ENCODE measurements at places on chromosomes 16 and 17.
A peak's percentile ranks its signal among the peaks of the same experiment; 100 is the strongest.

- DNase-seq = peak; percentile 48
These were observed 1.6 kb downstream of the HIC1 start for GRCh38 chr17:2056206-2057174.

DNA sequence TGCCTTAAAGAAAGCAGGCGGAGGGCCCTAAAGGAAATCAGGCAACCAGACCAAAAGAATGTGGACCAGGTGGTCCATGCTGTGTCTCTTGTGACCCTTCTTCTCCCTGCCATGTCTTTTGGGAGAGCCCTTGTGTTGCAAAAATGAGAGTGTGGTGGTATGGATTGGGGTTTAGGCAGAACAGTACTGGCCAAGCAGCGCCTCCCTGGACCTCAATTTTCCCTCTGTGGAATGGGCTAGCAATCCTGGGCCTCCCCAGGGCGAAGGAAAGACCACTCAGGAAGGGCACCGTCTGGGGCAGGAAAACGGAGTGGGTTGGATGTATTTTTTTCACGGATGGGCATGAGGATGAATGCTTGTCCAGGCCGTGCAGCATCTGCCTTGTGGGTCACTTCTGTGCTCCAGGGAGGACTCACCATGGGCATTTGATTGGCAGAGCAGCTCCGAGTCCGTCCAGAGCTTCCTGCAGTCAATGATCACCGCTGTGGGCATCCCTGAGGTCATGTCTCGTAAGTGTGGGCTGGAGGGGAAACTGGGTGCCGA, 7.6 kb upstream of the NLRC5 start:
- DNase-seq = no peak

GRCh38 chr17:81684442-81684911, 666 bp downstream of the HGS start:
- no peak for DNase-seq

DNA sequence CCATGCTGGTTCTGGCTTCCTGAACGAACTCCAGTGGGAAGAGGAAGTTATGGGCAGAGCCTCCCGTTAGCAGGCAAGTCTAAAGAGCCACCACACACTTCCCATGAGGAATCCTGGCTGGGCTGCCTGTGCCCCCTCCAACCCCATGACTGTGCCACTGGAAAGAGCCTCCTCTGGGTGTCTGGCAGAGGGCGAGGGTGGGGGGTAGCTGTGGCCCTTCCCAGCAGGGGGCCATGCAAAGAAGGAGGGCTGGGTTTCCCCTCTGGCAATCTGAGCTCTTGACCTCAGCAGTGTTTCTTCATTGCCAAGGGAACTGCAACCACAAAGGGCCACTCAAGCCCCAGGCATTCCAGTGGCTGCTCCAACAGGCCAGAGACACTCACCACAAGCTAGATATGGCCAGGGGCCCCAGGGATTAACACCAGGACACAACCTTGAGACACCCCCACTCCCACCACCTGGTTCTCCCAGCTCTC, 1.7 kb upstream of the RRAD start:
- no peak for DNase-seq

GRCh38 chr17:10842658-10843057, 4.8 kb upstream of the PIRT start:
- no peak for DNase-seq

- DNase-seq = no peak
These were observed 20.0 kb upstream of the NXPH3 start for GRCh38 chr17:49555495-49556222.

DNA sequence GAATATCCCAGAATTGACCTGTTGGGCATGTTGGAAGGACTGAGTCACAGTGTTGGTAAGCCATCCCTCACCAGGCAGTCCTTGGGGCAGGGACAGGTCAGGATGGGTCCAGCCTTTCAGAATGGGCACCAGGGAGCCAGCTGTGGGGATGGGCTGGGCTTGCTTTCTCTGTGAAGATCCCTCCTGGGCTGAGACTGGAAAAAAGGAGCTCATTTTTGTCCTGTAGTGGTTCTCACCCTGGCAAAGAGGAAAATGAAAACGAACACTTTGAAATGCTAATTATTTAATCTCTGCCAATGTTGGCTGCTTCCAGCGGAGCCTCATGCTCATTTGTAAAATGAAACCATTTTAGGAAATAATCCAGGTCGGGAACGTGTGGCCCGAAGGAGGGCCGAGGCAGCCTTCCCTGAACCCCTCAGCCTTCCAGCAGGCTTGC, 237.5 kb upstream of the SALL1 start:
- DNase-seq = no peak

DNA sequence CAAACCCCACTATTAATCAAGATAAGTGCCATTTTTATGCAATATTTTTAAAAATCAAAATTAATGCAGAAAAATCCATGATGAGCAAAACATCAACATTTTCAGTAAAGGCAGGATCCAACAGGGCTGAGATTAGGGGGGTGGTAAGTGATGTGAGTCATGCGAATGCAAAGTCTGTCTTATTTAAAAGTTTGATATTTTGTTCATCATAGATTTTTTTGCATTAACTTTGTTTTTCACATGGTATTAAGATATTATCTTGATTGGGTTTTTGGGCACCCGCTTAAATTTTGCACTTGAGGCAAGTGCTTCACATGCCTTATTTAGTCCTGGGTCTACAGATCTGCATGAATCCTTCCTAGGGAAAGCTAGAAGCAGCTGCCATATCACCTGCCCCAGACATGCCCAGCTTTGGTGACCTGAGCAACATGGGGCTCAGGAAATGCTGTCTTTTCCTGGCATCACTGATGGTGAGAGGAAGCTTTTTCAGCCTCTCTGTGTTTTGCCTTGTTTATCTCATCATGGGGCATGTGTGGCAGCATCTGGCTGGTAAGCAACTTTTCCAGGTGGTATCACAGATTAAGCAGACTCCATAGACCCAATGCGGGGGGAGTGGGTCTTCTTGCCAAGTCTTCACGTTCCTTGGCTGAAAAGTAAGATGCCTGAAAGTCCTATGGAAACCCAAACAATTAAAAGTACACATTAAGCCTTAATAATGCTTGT, 57.6 kb upstream of the NFAT5 start:
- no peak for DNase-seq

DNA sequence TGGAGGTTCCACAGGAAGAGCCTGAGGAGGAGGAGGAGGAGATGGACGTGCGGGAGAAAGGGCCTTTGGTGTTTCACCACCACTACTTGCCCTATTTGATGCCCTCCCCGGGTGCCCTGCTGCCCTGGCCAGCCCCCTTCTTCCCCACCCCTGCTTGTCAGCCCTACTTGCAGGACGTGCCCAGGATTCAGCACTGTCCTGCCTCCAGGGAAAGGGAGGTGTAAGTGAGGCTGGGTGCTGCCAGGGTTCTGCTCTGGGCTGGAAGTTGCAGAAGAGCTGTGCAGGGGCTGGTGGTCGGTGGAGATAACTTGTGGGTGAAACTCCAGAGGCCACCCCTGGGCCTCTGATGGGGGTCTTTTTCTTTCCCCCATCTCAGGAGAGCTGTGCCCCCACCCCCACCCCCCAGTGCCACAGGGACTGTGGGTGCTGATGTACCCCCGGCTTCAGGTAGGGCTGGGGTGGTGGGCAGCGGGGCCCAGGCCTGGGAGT, 3.0 kb downstream of the PRR29 start:
- no peak for DNase-seq

DNA sequence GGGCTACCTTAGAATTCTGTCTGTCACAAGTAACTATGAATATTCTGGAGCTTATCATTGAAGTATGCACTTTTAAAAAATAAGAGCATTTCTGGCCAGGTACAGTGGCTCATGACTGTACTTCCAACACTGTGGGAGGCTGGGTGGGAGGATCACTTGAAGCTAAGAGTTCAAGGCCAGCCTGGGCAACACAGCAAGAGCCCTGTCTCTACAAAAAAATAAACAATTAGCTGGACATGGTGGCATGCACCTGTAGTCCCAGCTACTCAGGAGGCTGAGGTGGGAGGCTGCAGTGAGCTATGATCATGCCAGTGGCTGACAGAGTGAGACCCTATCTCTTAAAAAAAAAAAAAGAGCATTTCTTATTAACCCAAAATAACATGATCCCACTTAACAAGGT, 60.0 kb upstream of the BRD7 start:
- no peak for DNase-seq

DNA sequence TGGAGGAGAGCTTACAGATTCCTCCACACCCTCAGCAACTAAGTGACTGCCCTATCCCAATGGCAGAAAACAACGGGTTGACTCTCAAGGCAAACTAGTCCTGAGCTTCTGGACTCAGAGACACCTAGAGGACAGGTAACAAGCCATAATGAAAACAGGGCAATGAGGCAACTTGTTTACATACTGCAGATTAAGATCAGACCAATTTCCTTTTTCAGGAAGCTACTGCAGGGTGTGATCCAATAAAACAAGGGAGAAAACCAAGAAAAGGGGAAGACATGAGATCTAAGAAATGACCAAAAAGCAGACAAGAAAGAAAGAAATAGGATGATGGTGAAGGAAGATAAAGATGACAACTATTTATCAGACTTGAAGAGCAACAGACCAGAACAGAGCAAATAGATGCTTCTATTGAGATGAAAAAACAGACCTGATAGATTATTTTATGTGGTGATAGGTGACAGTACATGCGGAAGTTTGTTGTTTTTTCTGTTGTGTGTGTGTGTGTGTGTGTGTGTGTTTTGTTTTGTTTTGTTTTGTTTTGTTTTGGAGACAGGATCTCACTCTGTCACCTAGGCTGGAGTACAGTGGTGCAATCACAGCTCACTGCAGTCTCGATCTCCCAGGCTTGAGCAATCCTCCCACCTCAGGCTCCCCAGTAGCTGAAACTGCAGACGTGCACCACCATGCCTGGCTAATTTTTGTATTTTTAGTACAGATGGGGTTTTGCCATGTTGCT, 120.7 kb downstream of the GAS7 start:
- DNase-seq = no peak

- peak; percentile 55 for DNase-seq
These were observed 17.6 kb downstream of the CCDC42 start for GRCh38 chr17:8726941-8727555.

Data from right hindlimb (tissue), 1 donor.